Neuronal stem cell (in vitro differentiated cells): ENCODE measurements at places on chromosomes 4 and X.

GRCh38 chrX:130810561-130810960, 92.4 kb downstream of the ENOX2 start:
- no peak for DNase-seq

GRCh38 chr4:30461218-30461617, 259.0 kb upstream of the PCDH7 start:
- no peak for DNase-seq

- no peak for DNase-seq
Observed at GRCh38 chr4:75822416-75822815, 79.8 kb downstream of the PPEF2 start.

- no peak for DNase-seq
Observed at GRCh38 chr4:148044912-148045352, 313.0 kb downstream of the ARHGAP10 start.

- DNase-seq = no peak
Observed at GRCh38 chr4:169998981-169999380, 27.2 kb downstream of the MFAP3L start.
